ENCODE measurements at places on chromosomes 3 and 15. TPM values are rescaled to one million over a fixed set of nuclear protein-coding genes. Genes with fewer than 3 reads are reported as not detected.

The POLQ gene
- 0.64 TPM for polyA plus RNA-seq

The TGM5 gene
- not detected for polyA plus RNA-seq

The TRIM69 gene
- 51.4 TPM for polyA plus RNA-seq

The OCA2 gene
- polyA plus RNA-seq = not detected

The A4GNT gene
- not detected for polyA plus RNA-seq

The SOX2 gene
- not detected for polyA plus RNA-seq

The SENP7 gene
- 9.3 TPM for polyA plus RNA-seq

The IQGAP1 gene
- 98.2 TPM for polyA plus RNA-seq

The MORC1 gene
- polyA plus RNA-seq = not detected

The WDR76 gene
- polyA plus RNA-seq = 12.4 TPM

The CLRN1 gene
- polyA plus RNA-seq = not detected

The SERINC4 gene
- 2.7 TPM for polyA plus RNA-seq

The IP6K2 gene
- 55.9 TPM for polyA plus RNA-seq

The ALDH1A3 gene
- not detected for polyA plus RNA-seq

The SLC27A2 gene
- 1.4 TPM for polyA plus RNA-seq

The ERICH6 gene
- 0.77 TPM for polyA plus RNA-seq

The SLC28A1 gene
- not detected for polyA plus RNA-seq

The CD200 gene
- polyA plus RNA-seq = 4.8 TPM

The CXCR6 gene
- polyA plus RNA-seq = 34.5 TPM

The DPPA2 gene
- not detected for polyA plus RNA-seq

The TERC gene
- 0.76 TPM for polyA plus RNA-seq

The ATP13A5 gene
- not detected for polyA plus RNA-seq

The ST8SIA2 gene
- not detected for polyA plus RNA-seq

The LRRC2 gene
- polyA plus RNA-seq = 3.8 TPM

The PTX3 gene
- polyA plus RNA-seq = not detected

The SCG5 gene
- polyA plus RNA-seq = 0.86 TPM

The CAMP gene
- polyA plus RNA-seq = not detected

The PYGO1 gene
- polyA plus RNA-seq = not detected

The VPS18 gene
- 19.5 TPM for polyA plus RNA-seq

The ADIPOQ gene
- polyA plus RNA-seq = not detected

The ADAMTS7 gene
- polyA plus RNA-seq = not detected

The CYP1A2 gene
- not detected for polyA plus RNA-seq

The CYP11A1 gene
- not detected for polyA plus RNA-seq

The BUB1B gene
- polyA plus RNA-seq = 0.86 TPM

The GPR156 gene
- not detected for polyA plus RNA-seq

The REC114 gene
- not detected for polyA plus RNA-seq

The EFHB gene
- polyA plus RNA-seq = 0.15 TPM

The CCDC39 gene
- polyA plus RNA-seq = not detected

The AHSG gene
- polyA plus RNA-seq = not detected

The SPTBN5 gene
- not detected for polyA plus RNA-seq

The SSUH2 gene
- polyA plus RNA-seq = not detected

The LRRC28 gene
- polyA plus RNA-seq = 23.3 TPM

The MUC20 gene
- polyA plus RNA-seq = not detected

The DUSP7 gene
- polyA plus RNA-seq = 3.0 TPM

The THBS1 gene
- not detected for polyA plus RNA-seq

The GPR176 gene
- not detected for polyA plus RNA-seq

The CADM2 gene
- not detected for polyA plus RNA-seq

The CNOT10 gene
- polyA plus RNA-seq = 32.3 TPM

The MEX3B gene
- not detected for polyA plus RNA-seq

The KBTBD12 gene
- polyA plus RNA-seq = not detected

The LXN gene
- 23.1 TPM for polyA plus RNA-seq

The PLSCR4 gene
- polyA plus RNA-seq = not detected

The NR2E3 gene
- 0.32 TPM for polyA plus RNA-seq

The FBXW12 gene
- not detected for polyA plus RNA-seq

The SLC49A4 gene
- 3.3 TPM for polyA plus RNA-seq

The P3H2 gene
- not detected for polyA plus RNA-seq

Data from CD4-positive, CD25-positive, alpha-beta regulatory T cell (primary cell).